ENCODE measurements at places on chromosomes 5 and 9.
A peak's percentile ranks its signal among the peaks of the same experiment; 100 is the strongest.

- no peak overlapping the region for H3K4me3 ChIP-seq
- DNase-seq = no peak
- H3K27ac ChIP-seq = no peak overlapping the region
- H3K27me3 ChIP-seq = no peaks in the 10 kb centered on the region
- no peaks in the 10 kb centered on the region for H3K4me1 ChIP-seq
- no peaks in the 10 kb centered on the region for H3K36me3 ChIP-seq
Measured at GRCh38 chr9:16044579-16044881, 491.7 kb downstream of the CCDC171 start.

- H3K4me3 ChIP-seq = no peak overlapping the region
- H3K36me3 ChIP-seq = no peaks in the 10 kb centered on the region
Measured at GRCh38 chr9:137381501-137382443, 41.2 kb downstream of the EXD3 start.

DNA sequence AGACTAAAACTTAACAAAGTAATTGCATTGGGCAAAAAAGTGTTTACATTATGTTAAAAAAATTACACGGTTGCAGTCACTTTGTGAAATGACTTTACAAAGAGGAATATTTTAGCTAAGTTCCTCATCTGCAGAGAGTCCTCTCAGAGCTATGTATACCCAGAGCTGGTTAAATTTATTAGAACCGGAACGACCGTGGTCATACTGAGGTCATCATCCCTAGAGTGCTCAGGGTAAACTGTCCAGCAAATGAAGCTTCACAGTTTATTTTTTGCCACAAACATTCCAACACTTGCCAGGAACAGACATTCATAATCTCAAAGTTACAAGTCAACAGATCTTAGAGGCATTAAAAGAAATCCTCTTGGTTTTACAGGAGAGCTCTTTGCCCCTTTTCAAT lies 897 bp downstream of the ROPN1L start:
- H3K27ac ChIP-seq = no peak overlapping the region
- DNase-seq = no peak
- H3K27me3 ChIP-seq = peaks cover 13% of the 10 kb centered on the region
- peaks cover 36% of the 10 kb centered on the region for H3K36me3 ChIP-seq
- H3K4me1 ChIP-seq = peaks cover 58% of the 10 kb centered on the region

- H3K4me1 ChIP-seq = no peaks in the 10 kb centered on the region
- no peaks in the 10 kb centered on the region for H3K36me3 ChIP-seq
- no peak for DNase-seq
- no peak overlapping the region for H3K27ac ChIP-seq
Measured at GRCh38 chr9:130672933-130673615, 8.7 kb downstream of the PRDM12 start.

- H3K4me3 ChIP-seq = no peak overlapping the region
- H3K4me1 ChIP-seq = peaks cover 14% of the 10 kb centered on the region
- DNase-seq = no peak
- H3K36me3 ChIP-seq = no peaks in the 10 kb centered on the region
Measured at GRCh38 chr9:130845901-130846481, 10.9 kb downstream of the ABL1 start.

DNA sequence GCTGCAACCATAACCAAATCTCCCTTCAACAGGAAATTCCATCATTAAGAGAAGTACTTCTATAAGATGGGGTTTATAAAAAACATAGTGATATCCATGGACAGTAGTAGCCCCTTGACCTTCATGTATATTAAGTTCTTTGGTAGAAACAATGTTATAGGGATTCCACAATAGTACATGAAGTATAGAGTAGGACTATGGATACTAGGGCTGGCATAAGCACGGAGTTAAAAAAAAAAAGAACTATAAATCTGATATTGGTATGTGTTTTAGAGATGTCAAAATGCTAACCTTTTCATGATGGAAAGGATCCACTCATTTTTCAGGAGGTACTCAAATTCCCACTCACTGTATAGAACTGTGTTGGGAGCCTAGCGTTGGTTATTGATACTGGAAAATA lies 337.6 kb downstream of the FGF10 start:
- no peak overlapping the region for H3K27ac ChIP-seq
- no peaks in the 10 kb centered on the region for H3K36me3 ChIP-seq
- no peaks in the 10 kb centered on the region for H3K4me1 ChIP-seq
- no peak for DNase-seq

DNA sequence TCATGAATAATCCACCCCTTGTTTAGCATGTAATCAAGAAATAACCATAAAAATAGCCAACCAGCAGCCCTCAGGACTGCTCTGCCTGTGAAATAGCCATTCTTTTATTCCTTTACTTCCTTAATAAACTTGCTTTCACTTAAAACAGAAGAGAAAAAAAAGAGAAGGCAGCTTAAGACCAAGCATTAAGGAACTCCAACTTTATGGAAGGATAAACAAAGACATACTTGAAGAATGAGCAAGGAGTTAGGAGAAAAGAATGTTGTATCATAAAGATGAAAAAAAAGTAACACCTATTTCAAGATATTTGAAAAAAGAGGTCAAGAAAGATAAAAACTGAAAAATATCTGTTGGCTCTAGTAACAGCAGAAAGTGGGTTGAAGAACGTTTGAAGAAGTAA lies 107.6 kb downstream of the RNF180 start:
- no peak for DNase-seq
- no peaks in the 10 kb centered on the region for H3K27me3 ChIP-seq
- no peak overlapping the region for H3K4me3 ChIP-seq
- H3K4me1 ChIP-seq = no peaks in the 10 kb centered on the region
- no peak overlapping the region for H3K27ac ChIP-seq

GRCh38 chr5:142023836-142024235 lies 11.0 kb upstream of the GNPDA1 start:
- H3K4me1 ChIP-seq = peaks cover 28% of the 10 kb centered on the region
- no peaks in the 10 kb centered on the region for H3K27me3 ChIP-seq
- H3K27ac ChIP-seq = peak overlapping the region; percentile 52
- DNase-seq = no peak
- H3K4me3 ChIP-seq = no peak overlapping the region
- peaks cover 8% of the 10 kb centered on the region for H3K36me3 ChIP-seq

- H3K27me3 ChIP-seq = no peaks in the 10 kb centered on the region
- H3K4me3 ChIP-seq = no peak overlapping the region
- no peak for DNase-seq
- H3K4me1 ChIP-seq = no peaks in the 10 kb centered on the region
- no peaks in the 10 kb centered on the region for H3K36me3 ChIP-seq
- no peak overlapping the region for H3K27ac ChIP-seq
Measured at GRCh38 chr5:15787681-15788080, 287.7 kb downstream of the FBXL7 start.

DNA sequence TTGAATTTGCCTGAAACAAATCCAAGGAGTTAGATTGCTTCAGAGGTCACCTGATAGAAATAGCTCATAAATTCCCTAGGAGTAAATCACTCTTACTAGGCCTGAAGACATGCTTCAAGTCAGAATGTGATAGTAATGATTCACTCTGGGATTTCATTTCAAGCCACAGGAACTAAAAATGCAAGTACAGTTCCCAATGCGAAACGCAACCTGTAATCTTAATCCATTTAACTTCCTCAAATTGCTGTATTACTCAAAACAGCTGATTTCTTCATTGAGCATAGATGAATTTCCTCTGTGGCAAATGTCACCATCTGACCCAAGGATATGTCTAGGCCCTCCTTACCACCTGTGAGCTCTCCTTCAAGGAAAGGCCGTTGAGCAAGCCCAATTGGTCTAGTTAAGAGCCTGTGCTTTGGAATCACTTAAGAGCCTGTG lies 32.1 kb upstream of the IL6ST start:
- DNase-seq = no peak
- no peak overlapping the region for H3K4me3 ChIP-seq
- no peak overlapping the region for H3K27ac ChIP-seq
- H3K27me3 ChIP-seq = peaks cover 17% of the 10 kb centered on the region
- H3K4me1 ChIP-seq = peaks cover 18% of the 10 kb centered on the region
- no peaks in the 10 kb centered on the region for H3K36me3 ChIP-seq

- H3K27ac ChIP-seq = no peak overlapping the region
- DNase-seq = no peak
- H3K36me3 ChIP-seq = no peaks in the 10 kb centered on the region
- H3K27me3 ChIP-seq = no peaks in the 10 kb centered on the region
- H3K4me3 ChIP-seq = no peak overlapping the region
Measured at GRCh38 chr9:117234103-117234502, 180.8 kb downstream of the ASTN2 start.

DNA sequence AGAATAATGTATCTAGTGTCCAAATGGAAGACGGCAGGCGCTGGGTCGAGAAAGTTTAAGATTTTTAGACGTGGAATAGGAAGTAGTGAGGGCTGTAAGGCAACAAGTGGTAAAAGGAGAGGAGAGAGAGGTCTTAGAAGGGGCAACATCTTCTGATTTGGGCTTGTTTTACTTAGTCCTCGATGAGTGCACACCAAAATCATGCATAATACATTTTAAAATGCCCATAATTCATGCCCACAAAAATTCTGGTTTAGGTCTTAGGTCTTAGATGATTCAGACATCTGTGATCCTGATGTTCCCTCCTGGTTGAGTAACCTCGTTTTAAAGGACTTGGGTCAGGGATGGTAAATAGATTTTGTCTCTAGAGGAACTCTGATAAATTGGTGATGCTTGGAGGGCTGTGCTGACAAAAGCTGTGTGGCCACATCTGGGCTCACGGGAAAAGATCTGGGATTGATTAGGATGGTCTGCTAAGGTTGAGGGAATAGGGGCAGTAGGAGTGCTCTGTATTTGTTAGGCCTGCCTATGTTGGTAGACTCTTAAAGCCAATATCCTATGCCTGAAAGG lies 476.3 kb downstream of the CCDC171 start:
- peaks cover 5% of the 10 kb centered on the region for H3K4me1 ChIP-seq
- DNase-seq = no peak
- no peaks in the 10 kb centered on the region for H3K36me3 ChIP-seq
- H3K4me3 ChIP-seq = no peak overlapping the region
- H3K27me3 ChIP-seq = no peaks in the 10 kb centered on the region

DNA sequence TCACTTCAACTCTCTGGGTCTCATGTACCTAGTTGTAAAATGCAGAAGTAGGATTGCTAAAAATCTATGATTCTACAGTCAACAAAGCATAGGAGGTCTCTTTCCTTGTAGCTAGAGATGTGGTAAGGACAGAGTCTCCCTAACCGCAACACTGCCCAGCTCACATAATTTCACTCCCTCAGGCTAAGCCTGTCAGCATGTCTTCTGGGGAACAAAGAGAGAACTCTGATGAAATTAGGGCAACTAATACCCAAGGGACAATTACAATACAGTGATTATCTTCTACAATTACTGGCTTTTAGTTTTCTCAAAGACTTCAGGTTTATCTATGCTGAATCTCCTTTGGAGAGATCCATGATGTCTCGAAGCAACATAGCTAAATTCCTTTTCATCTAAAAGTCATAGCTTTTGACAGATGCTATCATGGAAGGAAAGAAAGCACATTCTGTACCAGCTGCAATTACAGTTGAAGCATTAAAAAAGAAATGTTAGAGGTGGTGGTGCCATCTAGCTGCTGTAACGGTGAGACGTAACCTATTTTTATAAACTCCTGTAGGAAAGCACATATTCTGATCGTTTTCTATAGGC lies 141.1 kb upstream of the TARS1 start:
- no peaks in the 10 kb centered on the region for H3K4me1 ChIP-seq
- H3K27me3 ChIP-seq = no peaks in the 10 kb centered on the region
- DNase-seq = no peak
- H3K36me3 ChIP-seq = no peaks in the 10 kb centered on the region

DNA sequence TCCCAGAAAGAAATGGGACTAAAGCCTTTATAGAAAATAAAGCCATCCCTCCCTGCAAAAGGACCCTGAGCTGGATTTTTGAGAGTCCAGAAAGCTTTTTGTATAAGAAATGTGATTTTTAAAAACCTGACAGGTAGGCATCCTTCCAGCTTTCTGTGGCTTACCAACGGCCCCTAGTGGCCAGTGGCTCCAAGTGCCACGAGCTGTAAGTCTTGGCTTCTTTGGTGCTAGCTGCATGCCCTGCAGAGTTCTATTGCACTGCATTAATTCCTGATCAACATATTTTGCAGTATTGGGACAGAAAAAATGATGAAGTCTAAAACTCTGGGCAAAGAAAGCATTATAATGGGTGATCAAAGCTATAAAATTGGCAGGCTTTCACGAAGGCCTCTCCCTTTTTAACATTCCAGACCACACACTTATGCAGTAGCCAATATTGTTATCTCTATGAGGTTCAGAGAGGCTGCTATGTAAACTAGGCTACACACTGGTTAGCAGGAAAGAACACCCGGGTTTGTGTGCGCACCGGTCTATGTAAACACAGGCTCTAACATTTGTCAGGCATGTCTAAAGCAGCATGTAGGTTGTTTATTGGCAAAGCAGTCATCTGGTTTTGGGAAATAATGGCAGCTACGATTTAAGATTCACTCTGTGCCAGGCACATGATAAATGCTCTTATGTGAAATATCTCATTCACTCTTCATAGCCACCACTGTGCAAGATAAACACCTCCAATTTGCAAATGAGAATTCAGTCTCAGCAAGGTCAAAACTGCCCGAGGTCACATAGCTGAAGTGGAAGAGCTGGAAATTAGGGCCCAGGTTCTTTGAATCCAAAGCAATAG lies 55.2 kb downstream of the NMUR2 start:
- H3K36me3 ChIP-seq = no peaks in the 10 kb centered on the region
- no peaks in the 10 kb centered on the region for H3K4me1 ChIP-seq
- peak; percentile 56 for DNase-seq
- H3K27me3 ChIP-seq = no peaks in the 10 kb centered on the region

GRCh38 chr5:3709717-3710348 lies 114.2 kb downstream of the IRX1 start:
- DNase-seq = no peak
- H3K27me3 ChIP-seq = peaks cover 4% of the 10 kb centered on the region
- no peak overlapping the region for H3K27ac ChIP-seq
- H3K36me3 ChIP-seq = no peaks in the 10 kb centered on the region
- no peak overlapping the region for H3K4me3 ChIP-seq
- no peaks in the 10 kb centered on the region for H3K4me1 ChIP-seq

DNA sequence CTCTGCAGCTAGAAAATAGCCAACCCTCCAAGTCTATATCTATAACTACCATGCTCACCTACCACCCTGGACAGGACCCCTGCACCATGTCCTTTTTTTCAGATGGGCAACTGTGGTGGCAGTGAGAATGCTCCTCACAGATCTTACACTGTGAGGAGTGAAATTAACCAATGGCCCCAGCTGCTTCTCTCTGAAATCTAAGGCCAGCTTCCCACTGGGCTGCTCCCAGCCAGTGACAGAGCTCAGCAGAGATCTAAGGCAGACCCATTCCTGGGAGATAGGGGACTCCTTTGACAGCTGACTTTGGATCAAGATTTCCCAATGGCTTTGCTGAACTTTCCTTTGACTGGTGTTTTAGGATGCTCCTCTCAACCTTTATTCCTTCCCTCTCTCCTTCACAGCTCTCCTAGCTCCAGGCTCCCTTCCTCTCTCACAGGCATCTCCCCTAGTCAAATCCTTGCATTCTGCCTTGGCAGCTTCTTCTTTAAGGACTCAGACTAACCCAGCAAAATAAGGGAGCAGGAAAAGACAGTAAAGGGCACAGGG lies 1.6 kb upstream of the ARAP3 start:
- H3K36me3 ChIP-seq = peaks cover 2% of the 10 kb centered on the region
- no peak overlapping the region for H3K27ac ChIP-seq
- peak overlapping the region; percentile 21 for H3K4me3 ChIP-seq
- DNase-seq = no peak
- peaks cover 43% of the 10 kb centered on the region for H3K27me3 ChIP-seq

- peaks cover 24% of the 10 kb centered on the region for H3K4me1 ChIP-seq
- peak; percentile 27 for DNase-seq
- H3K4me3 ChIP-seq = no peak overlapping the region
- no peaks in the 10 kb centered on the region for H3K36me3 ChIP-seq
- H3K27ac ChIP-seq = peak overlapping the region; percentile 64
Measured at GRCh38 chr5:79800979-79801827, 111.6 kb downstream of the CMYA5 start.
